Fibroblast of the aortic adventitia (primary cell): ENCODE measurements at places on chromosomes 1 and 21. TPM values are rescaled to one million over a fixed set of nuclear protein-coding genes. Genes with fewer than 3 reads are reported as not detected.

DNA sequence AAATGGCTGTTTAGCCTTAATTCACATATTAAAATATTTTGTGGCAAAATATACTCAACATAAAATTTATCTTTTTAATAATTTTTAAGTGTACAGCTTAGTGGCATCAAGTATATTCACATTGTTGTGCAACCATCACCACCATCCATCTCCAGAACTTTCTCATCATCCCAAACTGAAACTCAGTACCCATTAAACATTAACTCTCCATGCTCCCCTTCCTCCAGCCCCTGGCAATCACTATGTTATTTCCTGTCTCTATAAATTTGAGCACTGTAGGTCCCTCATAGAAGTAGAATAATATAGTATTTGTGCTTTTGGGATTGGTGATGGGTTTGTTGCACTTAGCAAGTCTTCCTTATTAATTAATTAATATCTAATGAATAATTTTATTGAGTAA is 29.4 kb downstream of the CCN1 start:
- no peak for DNase-seq

GUCA2B gene
- not detected in 2 replicates for total RNA-seq

ADORA3 gene
- total RNA-seq, result not detected in 2 replicates

LIN28A gene
- total RNA-seq, result not detected in 2 replicates

COL8A2 gene
- total RNA-seq, result 11.0 and 20.9 TPM in 2 replicates
